Nephron progenitor cell (in vitro differentiated cells): ENCODE measurements at places on chromosomes 12 and 14.

DNA sequence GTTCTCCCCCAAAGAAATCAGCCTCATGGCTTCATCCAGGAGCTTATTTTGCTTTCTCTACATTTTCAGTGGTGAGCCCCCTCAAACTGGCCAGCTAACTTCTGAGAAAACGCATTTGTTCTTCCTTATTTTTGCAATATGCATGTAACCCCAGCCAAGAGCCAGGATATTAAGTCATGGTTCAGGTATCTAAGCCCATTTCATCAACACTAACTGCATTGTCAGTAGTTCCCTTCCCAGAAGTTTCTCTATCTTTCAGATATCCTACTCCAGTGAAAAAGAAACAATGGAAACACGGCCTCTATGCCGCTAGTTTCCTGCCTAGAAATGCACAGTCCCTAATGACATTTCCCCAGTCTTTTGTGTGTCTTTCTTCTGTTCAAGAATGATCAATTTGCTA, 102.8 kb upstream of the RASSF8 start:
- no peak for DNase-seq

DNA sequence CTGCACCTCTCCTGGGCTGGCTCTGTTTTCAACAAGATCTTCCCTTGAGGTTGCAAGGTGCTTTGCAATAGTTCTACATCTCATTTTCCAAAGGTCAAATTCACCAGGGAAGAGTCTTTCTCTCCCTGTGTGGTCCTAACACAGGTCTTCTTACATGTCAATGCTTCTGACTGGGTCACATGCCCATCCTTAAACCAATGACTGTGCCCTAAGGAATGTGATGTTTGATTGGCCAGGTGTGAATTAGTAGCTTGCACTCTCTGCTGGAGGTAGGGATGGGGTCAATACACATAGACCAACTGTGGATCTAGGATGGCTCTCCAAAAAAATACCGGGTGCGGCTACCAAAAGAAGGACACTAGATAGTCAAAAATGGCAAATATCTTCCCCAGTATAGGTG, 19.9 kb upstream of the KCNK10 start:
- no peak for DNase-seq

DNA sequence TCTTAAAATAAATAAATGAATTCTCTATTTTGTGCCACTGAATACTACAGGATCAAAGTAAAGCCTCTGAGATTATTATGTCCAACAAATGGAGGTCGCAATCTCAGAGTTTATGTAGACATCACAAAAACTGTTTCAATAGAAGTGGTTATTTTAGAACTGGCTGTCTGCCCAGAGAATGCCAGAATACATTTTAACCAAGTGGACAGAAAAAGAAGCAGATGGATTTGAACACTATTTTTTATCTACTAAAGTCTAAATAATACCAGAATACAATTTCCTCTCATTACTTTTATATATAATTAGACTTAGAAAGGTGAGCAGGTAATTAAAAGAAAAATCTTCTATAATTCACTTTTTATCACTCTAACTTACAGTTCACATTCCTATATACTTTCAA, 118.3 kb downstream of the MED13L start:
- no peak for DNase-seq

GRCh38 chr14:105890474-105891220, 364.3 kb downstream of the TMEM121 start:
- no peak for DNase-seq

GRCh38 chr14:91293281-91293680, 48.8 kb upstream of the GPR68 start:
- no peak for DNase-seq

DNA sequence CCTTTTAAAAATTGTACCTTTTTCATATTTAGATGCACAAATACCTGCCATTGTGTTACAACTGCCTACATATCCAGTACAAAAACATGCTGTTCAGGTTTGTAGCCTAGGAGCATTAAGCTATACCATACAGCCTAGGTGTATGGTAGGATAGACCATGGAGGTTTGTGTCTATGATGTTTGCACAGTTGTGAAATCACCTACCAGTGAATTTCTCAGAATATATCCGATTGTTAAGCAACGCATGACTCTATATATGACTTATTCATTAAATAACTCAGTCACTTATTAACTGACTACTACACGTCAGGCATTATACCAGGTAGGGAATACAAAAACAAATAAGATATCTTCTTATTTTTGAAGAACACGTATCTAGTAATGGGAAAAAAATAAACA, 26.2 kb upstream of the ETNK1 start:
- DNase-seq: no peak

DNA sequence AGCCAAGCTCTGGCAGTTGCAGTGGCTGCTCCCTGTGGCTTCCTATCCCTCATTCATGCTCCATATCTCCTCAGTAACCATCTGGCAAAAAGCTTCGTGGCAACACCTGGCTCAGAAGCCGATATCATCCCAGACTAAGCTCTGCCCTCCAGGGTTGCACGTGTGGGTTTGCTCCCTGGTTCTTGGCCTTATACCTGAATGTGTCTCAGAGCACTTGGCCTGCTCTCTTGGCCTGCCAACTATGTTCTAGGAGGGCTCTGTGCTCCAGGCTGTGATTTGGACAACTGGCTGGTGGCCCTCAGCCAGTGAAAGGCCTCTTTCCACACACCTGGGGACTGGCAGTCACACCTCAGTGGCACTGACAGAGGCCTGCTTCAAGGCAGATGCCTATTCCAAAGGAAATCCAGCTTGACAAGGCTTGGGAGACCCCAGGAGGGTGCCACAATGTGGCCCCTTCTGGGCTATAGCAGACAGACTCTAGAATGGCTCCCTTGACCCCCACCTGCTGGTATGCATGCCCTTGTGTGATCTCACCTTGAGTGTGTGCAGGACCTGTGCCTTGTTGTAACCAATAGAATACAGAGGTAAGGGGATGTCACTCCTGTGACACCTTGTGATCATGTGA, 10.5 kb downstream of the PLD4 start:
- no peak for DNase-seq

DNA sequence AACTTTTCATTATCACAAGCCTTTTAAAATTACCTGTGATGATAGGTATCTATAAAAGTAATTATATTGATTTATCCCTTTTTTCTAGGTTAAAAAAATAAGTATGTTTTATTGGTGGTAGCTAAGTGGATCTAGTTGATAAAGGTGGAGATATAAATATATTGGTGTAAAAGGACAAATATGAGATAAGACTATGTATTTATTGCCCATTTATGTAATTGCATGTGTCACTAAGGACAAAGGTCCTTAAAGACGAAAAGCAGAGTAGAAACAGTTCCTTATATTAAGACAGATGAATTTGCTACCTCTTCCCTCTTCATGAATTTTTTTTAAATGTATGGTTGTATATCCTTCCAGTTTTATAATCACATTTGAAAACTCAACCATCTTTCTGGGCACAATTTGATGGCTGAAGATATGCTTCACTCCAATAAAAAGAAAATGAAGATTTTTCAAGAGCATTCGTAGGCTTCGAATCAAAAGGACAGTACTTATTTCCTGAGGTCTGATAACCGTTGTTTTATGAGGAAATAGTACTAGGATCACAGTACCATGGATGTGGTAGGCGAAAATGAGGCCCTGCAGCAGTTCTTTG, at the start of gene MYRFL:
Gene MYRFL (plus strand): TSS at position 262 of the 595 bp plus-strand sequence. CDS start 291 bp downstream, at position 553.
- no peak for DNase-seq
